CD4-positive, alpha-beta T cell treated with Interleukin-1 beta for 1 hour (primary cell): ENCODE measurements at places on chromosomes 4 and X.
A peak's percentile ranks its signal among the peaks of the same experiment; 100 is the strongest.

DNA sequence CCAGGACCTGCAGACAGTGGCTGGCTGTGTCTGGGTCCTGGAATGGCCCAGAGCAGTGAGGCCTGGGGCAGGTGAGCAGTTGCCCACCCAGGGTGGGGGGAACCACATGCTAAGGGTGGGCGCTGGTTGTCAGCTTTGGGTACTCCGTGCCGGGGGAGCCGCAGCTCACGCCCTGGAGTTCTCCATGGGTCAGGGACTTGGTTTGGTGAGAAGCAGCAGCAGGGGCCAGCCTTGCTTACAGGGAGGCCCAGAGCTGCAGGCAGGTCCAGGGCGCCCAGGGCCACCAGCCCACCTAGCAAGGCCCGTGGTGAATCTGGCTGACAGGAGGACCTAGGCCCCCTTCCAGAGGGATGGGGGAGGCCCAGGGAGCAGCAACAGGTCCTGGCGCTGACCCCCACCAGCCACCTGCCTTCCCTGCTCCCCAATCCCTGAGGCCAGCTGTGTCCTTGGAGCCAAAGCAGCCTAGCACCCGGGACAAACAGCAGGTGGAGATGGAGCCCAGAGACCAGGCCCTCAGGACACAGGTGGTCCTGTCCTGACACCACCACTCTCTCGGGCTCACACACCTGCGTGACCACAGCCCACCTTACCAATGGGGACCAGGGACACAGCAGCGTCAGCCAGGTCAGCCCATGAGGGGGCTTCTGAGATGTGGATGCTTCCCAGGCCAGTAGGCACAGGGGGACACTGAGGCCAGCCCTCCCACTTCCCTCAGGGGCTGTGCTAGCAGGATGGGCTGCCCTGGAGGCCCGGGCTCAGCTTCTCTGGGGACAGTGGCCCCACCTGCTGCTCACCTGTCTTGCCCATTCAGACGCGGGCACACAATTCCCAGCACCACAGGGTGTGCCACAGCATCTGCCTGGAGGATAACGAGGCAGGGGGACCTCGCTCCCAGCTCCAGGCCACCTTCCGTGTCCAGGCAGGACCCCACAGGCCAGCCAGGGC lies 3.5 kb downstream of the MXD4 start:
- DNase-seq: no peak

DNA sequence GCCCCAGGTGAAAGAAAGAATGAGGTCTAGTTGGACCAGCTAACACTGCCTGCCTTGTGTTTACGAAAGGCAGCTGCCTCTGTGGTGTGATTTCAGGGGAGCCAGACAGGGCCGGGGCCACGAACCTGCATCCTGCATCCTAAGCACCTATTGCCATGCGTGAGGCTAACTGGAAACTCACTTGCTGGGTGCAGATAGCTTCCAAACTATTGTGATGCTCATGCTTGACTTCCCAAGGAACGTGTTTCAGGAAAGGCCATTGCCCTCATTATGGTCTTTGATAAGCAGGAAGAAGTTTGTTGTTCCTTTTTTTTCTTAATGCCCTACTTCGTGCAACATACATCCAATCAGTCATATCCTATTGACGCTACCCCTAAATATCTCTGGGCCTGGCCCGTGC lies 2.3 kb upstream of the IRF2 start:
- peak; percentile 28 for DNase-seq

DNA sequence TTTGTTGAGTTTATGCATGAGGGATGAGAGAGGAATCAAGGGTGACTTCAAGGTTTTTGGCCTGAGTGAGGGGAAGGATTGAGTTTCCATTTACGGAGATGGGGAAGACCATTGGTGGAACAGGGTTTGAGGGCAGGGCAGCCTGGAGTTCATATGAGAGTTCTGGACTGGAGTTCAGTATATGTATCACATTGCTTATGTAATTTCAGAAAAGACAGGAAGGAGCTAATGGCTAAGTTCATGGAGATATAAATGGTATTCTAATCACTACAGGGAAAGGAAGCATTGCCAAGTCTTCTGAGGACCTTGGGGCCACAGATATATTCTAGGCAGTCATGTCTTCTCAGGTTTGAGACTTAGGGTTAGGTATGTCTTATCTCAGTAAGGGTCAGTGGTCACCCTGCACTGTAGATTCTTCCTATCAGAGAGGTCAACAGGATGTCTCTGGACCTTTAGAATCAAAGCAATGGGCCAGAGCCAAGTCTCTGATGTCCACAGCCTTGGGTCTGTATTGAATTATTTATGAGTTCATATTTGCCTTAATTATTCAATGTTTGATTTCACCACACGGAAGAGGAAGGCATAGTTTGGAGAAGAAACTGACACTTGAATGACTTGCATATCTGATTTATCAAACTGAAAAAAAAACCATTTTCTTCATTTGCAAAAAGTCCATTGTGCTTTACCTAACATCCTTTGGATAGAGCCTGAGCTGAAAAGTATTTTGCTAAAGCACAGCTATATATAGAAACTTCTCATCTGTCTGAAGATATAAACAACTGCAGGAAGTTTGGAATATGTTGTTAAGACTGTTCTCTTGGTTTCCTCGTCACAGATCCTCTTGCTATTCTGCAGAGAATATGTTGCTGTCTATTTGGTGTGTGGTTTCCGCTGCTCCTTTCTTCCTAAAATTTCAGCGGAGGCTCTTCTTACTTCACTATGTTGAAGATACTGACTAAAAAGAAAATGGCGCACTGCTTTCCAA lies 139.5 kb downstream of the PDGFRA start:
- no peak for DNase-seq

GRCh38 chrX:103404231-103405008 lies 28.1 kb downstream of the BEX3 start:
- DNase-seq: peak; percentile 62

DNA sequence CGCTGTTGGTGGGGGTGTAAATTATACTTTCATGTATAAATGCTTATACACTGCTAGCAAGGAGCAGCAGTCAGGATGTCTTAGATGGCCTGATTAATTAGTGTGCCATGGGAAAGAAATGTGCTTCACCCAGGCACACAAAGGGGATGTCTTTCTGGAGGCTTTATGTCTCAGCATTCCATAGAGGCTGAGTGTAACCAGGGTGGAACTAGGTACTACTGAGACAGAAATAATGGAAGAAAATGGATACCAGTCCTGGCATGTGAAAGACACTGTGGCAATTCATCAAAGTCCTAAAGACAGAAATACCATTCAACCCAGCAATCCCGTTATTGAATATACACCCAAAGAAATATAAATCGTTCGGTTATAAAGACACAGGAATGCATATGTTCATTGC lies 52.5 kb downstream of the PF4 start:
- DNase-seq: no peak

DNA sequence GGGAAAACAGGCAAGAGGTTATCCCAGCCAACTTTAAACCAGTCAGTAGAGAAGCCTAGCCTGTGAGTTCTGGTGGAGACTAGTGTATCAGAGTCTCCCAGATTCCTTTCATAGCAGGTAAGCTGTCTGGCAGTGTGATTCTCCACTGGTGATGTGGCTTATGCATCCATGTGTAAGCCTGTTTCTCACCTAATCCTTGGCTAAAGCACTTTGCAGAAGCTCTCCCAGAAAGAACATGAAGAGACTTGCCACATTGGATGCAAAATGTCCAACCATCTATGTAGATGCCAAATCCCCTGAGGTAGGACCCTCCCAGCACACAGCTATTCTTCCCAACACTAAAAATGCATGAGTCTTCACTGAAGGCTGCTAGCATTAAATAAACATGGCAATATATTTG lies 111.7 kb downstream of the CHRNA9 start:
- DNase-seq: no peak

- no peak for DNase-seq
Measured at GRCh38 chr4:154928640-154929257, 147.7 kb downstream of the RBM46 start.

DNA sequence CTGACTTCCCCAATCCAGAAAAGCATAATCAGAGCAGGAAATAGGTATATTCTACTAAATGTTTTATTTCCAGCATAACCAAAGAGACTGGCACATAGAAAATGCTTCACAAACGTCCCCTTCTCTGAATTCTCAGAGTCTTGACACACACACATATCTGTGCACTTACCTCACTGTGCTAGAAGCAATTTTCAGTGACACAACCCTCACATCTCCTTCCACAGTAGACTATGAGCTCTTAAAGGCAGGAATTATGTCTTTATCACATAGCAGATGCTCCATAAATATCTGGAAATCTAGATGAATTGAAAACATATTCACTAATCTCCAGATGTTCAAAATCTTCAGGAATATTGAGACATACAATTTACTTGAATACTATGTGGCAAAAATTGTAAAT lies 5.9 kb downstream of the SOWAHB start:
- no peak for DNase-seq

DNA sequence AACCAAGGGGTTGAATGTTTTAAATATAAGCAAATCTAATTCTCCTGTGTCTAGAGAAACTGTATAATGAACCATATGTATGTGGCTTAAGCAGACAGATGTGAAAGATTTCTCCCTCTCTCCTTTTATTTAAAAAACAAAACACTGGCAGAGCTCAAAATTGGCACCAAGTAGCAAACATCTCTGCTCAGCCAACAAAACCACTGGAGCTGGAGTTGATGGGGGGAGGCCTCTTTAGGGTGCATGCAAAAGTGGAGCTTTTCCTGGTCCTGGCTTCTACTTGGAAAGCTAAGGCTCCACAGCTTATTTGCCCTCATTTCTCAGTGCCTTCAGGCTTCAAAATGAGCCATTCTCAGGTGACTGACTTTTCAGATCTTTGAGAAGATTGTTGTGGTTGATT lies 95.6 kb downstream of the REPS2 start:
- DNase-seq: no peak

GRCh38 chr4:136922066-136922465 lies 610.2 kb downstream of the PCDH18 start:
- DNase-seq: no peak

DNA sequence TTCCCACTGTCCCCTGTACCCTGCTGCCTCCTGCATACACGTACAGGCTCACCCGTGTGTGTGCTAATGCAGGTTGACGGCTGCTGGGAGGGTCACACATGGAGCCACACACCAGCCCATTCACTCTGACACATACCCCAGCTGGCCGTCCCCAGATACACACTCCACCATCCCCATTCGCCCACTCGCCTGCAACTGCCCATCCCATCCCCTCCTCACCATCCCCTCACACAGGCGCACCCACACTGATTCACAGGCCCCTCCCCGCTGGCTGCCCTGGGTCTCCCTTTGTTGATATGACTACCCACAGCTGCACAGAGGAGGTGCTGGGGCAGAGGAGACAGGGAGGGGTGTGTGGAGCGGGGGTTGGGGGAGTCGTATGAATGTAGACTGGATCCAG lies 25.7 kb downstream of the PJA1 start:
- no peak for DNase-seq

DNA sequence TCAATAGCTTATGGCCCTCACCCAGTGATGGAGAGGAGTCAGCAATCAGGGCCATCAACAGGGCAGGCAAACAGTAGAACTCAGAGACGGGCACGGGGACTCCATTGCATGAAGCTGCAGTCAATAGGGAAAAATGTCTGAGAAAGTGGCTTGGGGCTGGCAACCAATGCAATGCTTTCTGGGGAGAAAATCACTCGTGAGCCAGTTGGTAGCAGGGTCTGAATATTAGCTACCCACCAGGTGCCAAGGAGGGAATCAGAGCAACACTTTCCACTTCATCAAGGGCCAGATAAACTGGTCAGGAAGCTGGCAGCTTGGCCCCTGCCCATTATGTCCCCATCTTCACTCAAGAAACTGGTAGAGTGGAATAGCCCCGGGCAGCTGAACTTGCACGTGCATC lies 80.7 kb downstream of the STARD8 start:
- DNase-seq: no peak

DNA sequence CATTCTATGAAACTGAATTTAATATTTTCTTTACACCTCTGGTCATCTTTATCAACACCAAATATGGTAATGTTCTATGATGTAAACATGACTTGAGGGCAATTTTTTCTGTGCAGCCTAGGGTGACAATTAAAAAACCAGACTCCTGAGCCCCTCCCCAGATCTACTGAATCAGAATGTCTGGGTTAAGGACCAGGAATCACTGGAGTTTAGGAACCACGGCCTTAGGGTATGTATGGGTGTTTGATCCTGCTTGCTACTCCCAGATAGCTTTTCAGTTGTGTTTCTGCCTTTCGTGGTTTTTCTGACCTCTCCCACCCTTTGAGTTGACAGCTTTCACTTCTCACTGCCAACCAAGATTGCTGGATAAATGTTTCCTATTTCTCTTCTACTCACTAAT lies 332.2 kb downstream of the DHX15 start:
- DNase-seq: no peak

DNA sequence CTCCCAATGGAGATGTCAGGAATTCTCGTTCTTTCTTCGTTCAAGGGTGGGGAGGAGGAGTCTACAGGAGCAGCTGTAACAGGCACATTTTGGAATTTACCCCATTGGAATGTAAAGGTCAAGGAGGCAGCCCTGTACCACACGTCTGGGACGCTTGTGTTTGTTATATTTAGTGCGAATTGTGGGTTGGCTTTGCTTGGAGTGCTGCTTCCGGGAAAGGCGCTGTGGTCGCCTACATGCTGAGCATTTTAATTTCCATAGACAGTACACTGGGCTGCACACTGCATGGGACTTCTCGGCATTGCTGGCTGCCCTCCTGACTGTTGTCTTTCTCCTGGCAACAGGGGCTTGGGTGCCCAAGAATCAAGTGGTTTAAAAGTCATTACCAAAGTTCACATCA lies 12.8 kb downstream of the GYG2 start:
- no peak for DNase-seq

GRCh38 chr4:181835348-181835747 lies 407.9 kb upstream of the TENM3 start:
- no peak for DNase-seq

DNA sequence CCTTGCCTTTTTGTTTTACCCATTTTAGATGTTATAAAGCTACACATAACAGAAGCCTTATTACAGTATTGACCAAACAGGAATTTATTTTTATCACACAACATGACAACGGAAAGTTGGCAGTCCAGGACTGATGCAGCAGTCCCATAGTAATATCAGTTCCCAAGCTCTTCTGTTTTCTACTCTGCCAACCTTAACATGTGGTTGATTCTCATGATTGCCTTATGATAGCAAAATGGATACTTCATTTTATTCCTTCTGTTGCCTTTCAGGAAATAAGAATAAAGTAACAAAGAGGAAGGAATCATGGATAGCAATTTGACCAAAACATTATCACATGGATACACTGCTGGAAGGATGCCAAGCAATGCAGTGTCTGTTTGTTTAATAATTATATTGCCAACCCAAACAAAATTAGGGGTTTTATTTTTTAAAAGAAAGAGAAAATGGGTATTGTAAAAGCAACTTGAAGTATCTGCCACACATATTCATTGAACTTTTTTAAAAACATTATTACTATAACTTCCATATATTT lies 275.7 kb downstream of the STPG2 start:
- no peak for DNase-seq

- DNase-seq: peak; percentile 94
Measured at GRCh38 chrX:154397888-154398667, at the start of gene RPL10. Gene RPL10, plus strand, starts transcription at chrX:154398377. Its CDS starts 143 bp downstream, at chrX:154398520.
